ENCODE measurements at places on chromosomes 3 and 15.

GRCh38 chr15:23857028-23857641 lies 170.0 kb upstream of the NDN start:
- no peak for DNase-seq

DNA sequence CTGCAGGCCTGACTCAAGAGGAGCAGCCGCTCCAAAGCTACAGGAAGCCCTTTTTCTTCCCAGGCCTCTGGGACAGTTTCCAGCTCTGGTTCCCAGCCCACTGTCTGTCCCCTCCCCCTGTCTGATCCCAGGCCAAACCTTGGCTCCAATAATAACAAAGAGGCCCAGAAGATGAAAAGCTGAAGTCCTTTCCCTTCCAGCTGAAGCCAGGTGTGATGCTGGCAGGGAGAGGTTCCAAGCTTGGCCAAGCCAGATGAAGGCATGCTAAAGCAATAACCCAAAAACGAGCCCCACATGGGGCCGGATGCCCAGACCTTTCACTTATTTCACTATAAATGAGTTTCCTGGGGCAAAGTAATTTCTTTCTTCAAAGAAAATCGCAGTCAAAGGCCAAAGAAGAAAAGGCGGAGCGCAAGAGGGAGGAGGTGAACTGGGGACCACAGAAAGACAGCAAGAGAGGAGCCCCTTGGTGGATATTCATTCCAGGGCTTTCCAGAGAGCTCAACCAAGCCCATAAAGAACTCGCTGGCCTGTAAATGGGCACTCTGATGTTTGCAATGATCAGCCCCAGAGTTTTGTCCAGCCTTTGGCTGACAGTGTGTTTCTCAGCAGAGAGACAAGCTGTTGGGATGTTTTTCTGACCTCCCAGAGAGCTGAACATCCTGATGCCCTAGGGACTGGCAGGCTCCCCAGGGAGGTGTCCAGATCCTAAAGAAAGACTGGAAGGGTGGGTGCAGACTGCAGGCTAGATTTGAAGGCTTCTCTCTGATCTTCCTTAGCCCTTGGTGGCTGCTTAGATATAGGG lies 157.6 kb downstream of the UACA start:
- no peak for DNase-seq

- no peak for DNase-seq
Measured at GRCh38 chr3:27293939-27294338, 75.2 kb downstream of the NEK10 start.

DNA sequence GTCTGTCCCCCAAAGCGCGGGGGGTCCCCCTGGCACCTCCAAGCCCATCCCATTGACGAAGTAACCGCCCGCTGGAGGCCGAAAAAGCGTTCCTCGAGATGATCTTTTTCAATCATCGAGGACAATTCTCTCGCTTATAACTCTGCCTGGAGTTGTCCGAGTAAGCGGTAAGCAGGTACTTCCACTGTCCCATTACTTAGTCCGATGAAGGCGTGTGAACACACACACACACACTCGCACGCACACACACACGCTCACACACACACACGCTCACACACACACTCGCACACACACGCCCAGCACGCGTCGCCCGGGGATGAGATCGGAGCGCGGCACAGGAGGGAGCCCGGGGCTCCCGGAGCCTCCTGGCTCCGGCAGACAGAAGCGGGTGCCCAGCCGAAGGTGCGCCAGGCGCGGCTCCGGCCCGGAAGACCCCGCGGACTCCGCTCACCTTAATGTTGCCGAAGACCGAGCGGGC lies 430 bp downstream of the SLCO2A1 start:
- DNase-seq: no peak

DNA sequence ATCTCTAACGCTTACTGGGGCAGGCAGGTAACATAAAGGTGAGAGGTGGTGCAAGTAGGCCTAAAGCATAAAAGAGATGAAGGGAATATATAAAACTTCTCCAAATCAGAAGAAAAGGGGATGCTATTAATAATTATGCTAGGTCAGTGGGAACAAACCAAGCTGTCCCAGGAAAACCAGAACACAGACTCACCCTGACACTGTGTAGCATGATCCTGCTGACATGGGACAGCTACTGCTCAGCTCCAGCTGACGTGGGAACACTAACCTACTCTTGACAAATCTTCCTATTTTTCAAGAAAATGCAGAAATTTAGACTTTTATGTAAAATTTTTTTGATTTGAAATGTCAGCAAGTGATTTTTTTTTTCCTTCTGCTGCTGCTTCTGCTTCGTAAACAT lies 203.5 kb downstream of the KCNMB2 start:
- no peak for DNase-seq

GRCh38 chr3:197504641-197505121 lies 51.1 kb downstream of the BDH1 start:
- DNase-seq: no peak

GRCh38 chr15:72934921-72935320 lies 117.3 kb upstream of the NEO1 start:
- no peak for DNase-seq

GRCh38 chr3:69541711-69542088 lies 155.8 kb upstream of the FRMD4B start:
- no peak for DNase-seq

DNA sequence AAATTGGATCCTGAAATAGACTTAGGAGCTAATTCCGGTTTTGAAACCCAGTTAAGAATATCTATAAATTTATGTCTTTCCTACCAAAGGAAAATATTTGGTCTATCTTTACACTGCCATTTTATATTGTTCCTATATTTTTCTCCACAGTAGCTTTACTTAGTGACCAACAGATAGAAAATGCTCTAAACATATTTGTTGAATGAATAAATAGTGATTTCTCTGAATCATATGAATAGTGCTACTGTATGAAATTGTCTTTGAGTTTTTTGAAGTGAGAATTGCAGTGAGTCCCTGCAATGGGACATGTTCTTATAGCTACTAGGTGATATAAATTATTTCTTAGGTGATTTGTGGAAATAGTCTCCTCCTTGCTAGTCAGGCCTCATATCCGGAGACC lies 18.5 kb upstream of the EID1 start:
- no peak for DNase-seq

GRCh38 chr3:17138246-17139039 lies 253.7 kb downstream of the PLCL2 start:
- DNase-seq: no peak

GRCh38 chr3:106827515-106828213 lies 549.6 kb upstream of the CCDC54 start:
- no peak for DNase-seq

- no peak for DNase-seq
Measured at GRCh38 chr3:127028781-127029657, 46.1 kb downstream of the PLXNA1 start.

DNA sequence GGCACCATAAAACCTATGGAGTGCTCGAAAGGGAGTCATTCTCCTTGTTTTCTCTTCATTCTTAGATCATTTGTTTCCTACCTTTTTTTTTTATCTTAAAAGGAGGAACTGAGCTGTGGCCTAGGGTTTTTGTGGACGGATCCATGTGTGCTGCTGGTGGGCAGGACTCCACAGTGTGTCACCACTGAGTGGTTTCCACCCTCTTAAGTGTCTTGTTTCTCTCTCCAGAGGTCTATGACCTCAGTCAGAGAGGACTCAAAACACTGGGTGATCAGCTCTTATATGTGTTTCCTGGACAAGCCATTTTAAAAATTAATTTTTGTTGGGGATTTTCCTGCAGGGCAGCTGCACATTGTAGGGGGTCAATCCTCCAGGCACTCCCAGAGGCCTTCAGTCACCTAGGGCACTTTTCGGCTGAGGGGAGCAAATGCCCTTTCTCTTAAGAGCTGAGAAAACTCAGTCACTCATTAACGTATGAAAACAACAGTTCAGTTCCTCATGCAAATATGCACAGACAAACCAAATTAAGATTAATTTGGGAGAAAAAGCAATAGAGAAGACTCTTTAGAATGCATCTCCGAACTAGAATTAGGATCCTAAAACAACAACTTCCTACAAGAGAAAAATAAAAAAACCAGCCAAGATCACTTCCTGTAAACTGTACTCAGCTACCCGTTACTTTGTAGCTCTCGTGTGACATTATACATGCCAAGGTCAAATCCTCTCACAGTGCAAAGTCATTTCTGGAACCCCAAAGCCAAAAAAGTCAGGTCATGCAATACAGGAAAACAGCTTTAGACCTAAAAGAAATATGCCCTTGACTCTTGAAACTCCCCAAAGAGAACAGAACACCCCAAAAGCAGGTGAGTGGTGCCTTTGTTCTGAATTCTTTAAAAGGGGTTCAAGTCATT lies 27.6 kb upstream of the FAM3D start:
- no peak for DNase-seq

DNA sequence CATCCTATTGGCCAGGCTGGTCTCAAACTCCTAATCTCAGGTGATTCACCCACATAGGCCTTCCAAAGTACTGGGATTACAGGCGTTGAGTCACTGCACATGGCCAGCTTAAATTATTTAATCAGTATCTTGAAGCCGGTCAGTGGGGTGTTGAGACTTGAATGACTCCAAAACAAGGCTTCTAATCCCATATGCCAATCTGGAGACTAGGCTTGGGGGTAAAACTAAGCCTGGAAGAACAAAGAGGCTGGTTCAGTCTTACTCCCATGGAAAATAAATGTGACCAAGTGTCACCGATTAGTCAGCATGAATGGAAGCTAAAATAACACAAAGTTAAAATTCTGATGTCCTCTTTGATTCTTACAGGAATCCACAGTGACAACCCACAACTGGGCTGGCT lies 509.1 kb downstream of the FOXP1 start:
- DNase-seq: no peak

- no peak for DNase-seq
Measured at GRCh38 chr3:148227534-148227933, 470.2 kb upstream of the AGTR1 start.

- DNase-seq: no peak
Measured at GRCh38 chr3:194369522-194370279, at the start of gene LRRC15. TSS of gene LRRC15 (minus strand) at chr3:194369743. CDS start at chr3:194361043, 8,700 bp downstream.

GRCh38 chr3:52494886-52495495 lies at the start of gene STAB1:
TSS of gene STAB1 (plus strand) at chr3:52495338. CDS start at chr3:52495414, 76 bp downstream.
- DNase-seq: no peak

DNA sequence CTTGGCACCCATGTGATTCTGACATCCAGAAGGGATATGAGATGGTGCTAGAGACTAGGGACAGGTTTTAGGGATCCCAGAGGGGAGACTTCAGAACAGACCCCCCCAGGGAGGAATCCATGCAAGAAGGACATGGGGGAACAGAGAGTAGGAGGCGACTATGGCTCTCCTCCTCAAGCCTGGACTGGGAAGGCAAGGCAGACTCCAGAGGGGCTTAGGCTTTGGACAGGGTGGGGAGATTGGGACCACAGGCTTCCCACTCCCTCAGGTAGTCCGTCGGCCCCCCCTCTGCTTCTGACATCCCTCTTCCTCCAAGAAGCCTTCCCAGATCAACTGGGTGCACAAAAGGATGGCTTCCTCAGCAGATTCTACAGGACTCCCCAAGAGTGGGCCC lies 3.0 kb upstream of the VIPR1 start:
- no peak for DNase-seq

DNA sequence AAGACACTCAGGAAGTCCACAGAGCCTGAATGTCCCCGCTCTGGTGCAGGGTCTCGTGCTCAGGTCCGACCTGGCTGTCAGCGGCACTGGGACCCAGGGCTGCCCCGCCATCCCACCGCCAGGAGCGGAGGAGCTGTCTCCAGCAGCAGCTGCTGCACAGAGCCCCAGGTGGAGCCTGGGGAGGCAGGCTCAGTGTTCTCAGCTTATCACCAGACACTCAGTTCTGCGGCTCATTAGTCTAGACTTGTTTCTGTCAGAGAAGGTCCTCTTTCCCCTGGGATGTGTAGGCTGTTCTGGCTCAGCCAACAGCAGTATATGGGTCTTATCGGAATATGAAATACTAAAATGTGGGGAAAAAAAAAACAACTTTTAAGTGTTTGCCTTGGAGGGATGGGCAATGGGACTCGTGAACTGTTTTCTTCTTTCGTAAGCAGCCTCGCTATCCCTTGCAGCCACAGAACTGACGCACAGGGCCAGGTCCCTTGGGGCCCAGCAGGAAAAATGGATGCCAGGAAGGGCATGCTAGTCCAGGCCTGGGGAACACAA lies 75.9 kb downstream of the KLF13 start:
- no peak for DNase-seq

- no peak for DNase-seq
Measured at GRCh38 chr3:172153335-172153861, 114.0 kb downstream of the FNDC3B start.

DNA sequence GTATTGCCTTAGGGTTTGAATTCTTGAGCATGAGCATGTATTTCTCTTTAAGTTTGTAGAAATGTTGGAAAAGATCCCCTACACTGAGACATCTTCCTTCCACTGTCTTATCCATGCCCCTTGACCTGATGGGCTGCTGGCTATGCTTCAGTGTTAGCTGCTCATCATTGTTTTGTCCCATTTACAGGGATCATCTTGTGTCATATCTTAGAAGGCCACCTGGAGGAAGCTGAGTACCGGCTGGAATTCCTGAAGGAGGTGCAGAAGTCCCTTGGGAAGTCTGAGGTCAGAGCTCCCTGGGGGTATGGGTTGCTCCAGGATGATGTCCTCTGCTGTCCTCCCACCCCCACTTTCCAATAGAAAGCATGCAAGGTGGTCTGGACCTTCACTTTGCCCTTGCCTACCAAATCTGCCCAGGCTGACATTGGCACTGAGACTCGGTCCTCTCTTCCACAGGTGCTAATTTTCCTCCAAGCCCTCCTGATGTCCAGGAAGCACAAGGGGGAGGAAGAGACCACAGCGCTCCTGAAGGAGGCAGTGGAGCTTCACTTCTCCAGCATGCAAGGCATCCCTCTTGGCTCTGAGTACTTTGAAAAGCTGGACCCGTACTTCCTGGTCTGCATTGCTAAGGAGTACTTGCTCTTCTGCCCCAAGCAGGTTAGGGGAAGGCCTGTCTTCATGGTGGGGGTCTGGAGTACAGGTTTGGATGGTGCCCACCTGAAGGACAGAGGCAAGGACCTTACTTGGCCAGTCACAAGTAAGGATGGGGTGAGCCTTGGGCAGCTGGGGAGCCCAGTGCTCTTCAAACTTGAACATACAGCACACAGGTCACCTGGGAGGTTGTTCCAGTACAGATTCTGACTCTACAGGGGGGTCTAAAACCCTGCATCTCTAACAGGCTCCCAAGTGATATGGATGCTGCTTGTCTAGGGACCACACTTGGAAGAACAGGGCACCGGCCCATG lies 17.7 kb downstream of the TTC21A start:
- DNase-seq: no peak

GRCh38 chr3:42123824-42124658 lies 32.9 kb downstream of the TRAK1 start:
- no peak for DNase-seq

All from activated T-cell treated with anti-CD3 and anti-CD28 coated beads for 1 hour (primary cell).